EL (cell line): ENCODE measurements at places on chromosomes 1 and 21.
A peak's percentile ranks its signal among the peaks of the same experiment; 100 is the strongest.

DNA sequence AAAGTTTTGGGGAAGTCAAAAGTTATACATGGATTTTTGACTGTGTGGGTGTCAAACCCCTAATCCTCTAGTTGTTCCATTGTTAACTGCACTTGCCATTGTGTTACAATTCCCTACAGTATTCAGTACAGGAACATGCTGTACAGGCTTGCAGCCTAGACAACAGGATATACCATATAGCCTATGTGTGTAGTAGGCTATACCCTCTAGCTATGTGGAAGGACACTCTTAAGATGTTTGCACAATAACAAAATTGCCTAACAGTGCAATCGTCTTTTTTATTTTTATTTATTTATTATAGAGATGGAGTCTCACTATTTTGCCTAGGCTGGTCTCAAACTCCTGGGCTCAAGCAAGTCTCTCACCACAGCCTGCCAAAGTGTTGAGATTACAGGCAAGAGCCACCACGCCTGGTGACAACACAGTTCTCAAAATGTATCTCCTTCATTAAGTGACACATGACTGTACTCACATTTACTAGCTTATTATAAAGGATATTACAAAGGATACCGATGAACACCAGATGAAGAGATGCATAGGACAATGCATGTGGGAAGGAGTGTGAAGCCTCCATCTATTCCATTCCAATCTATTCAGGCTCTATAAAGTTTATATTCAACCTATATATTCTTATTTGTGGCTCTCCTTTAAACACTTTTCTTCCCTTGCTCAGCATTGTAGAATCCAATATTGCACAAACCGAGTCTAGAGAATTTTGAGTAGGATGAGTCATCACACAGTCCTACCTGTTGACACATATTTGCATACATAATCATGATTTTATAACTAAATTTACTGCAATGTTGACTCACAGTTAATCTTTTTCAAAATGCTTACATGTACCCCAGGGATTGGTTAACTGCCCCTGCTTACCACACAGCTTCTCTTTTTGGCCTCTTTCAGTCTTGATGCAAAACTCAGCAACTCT lies 28.4 kb upstream of the CEP350 start:
- DNase-seq: peak; percentile 58

DNA sequence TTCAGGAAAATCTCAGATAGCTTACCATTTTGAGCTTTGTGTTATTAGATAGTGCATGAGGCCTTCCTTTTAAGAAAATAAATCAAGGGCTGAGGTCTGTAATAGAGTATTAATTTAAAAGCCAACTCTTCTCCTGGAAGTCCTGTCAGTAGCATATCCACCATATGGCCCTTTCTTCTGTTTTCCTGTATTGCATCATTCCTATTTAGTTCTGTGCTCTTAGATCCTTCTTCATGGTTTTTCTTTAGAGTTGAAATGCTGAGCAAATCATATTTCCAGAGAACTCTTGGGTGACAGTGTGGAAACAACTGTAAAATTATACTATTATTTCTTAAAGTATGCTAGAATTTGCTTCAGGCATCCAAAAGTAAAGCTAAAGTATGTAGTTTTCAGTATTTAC lies 91.7 kb downstream of the TTC3 start:
- no peak for DNase-seq

- DNase-seq: no peak
These were observed 181.4 kb upstream of the B3GALT2 start for GRCh38 chr1:193367863-193368262.

DNA sequence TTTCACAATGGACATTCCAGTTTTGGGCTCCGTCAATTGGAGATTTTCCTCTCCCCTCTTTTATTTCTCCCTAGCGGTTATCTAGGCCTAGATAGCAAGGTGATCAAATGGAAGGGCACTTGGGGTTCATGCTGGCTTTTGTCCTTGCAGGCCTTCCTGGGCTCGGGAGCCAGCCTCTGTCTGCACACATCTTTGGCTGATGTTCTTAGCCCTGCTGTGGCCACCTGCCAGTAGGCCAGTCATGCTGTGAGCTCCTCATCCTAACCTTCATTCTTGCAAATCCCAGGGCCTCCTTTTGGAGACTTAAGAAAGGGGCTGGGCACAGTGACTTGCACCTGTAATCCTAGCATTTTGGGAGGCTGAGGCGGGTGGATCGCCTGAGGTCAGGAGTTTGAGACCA lies 13.5 kb downstream of the TIE1 start:
- no peak for DNase-seq

- DNase-seq: no peak
These were observed 49.9 kb downstream of the CLCA4 start for GRCh38 chr1:86596741-86597290.

DNA sequence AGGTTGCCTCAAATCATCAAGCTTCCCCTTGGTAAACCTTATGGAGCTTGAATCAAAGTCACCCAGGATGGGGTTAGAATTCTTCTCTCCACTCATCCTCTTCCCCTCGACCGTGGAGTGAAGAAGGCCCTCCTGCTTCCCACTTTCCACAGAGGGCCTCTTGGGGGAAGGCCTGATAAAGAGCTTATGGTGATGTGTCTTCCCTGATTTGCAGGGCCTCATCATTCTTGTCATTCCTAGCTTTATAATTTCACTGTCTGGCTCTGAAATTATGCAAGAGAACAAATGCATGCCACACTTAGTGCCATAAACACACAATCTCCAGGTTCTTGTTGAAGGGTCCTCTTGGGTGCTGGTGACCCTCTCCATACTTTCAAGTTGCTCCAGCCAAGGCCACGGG lies 101.2 kb downstream of the HMGB4 start:
- DNase-seq: no peak
